Effector CD8-positive, alpha-beta T cell (primary cell): ENCODE measurements at places on chromosomes 13 and 19.

DNA sequence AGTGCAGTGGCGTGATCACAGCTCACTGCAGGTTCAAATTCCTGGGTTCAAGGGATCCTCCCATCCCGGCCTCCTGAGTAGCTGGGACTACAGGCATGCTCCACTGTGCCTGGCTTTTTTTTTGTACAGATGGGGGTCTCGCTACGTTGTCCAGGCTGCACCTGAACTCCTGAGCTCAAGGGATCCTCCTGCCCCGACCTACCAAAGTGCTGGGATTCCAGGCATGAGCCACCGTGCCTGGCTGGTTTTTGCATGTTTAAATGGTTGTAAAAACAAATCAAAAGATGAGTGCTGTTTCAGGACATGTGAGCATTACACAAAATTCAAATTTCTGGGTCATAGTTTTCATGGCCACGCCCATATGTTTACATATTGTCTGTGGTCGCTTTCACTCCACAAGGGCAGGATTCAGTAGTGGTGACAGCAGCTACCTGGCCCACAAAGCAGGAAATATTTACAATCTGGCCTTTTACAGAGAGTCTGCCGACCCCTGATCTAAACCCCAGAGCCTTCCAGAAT lies 5.3 kb downstream of the MATK start:
- DNase-seq, result no peak

- DNase-seq, result no peak
Observed at GRCh38 chr19:57267291-57267690, 13.0 kb upstream of the ZNF460 start.

DNA sequence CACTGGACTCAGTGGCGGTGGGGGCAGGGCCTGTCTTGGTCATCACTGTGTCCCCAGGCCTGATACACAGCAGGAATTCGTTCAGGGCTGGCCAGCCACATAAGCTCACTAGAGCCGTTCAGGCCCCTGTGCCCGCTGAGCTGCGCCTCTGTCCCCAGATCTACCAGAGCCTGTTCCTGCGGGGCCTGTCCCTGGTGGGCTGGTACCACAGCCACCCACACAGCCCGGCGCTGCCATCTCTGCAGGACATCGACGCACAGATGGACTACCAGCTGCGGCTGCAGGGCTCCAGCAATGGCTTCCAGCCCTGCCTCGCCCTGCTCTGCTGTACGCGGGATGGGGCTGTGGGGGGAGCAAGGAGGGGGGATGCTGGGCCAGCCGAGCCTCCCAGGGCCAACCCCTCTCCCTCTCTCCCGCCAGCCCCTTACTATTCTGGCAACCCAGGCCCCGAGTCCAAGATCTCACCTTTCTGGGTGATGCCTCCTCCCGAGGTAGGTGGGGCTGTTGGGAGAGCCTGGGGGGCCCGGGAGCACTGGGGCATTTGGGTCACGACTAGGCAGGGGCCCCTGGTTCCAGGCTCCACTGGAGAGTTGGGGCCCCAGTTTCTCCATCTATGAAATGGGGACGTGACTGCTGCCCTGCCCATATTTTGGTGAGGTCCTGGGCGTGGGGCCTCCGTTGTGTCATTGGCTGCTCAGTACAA lies 13.9 kb downstream of the MPND start:
- DNase-seq, result no peak

GRCh38 chr19:37698216-37698615 lies 21.3 kb downstream of the ZNF607 start:
- DNase-seq, result no peak

DNA sequence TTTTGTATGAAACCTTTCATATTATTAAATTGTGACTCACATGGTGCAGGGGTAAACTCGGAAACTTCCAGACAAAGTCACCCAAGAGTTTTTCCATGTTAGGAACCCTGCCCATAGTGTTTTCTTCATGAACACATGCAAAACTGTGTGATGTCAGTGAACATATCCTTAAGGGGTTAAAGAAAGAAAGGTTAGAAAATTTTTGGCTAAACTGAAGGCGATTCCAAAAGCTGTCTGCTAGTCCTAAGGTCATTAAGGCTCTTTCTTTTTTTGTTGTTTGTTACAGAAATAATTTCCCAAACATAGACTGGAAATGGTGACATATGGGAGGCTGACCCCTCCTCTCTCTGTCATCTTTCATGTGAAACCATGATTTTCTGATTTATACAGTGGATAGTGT lies 271.9 kb downstream of the DNAJC15 start:
- no peak for DNase-seq

- DNase-seq, result no peak
Observed at GRCh38 chr13:98778749-98779148, 26.3 kb upstream of the SLC15A1 start.

GRCh38 chr19:36046443-36047050 lies 7.5 kb downstream of the THAP8 start:
- DNase-seq, result no peak

DNA sequence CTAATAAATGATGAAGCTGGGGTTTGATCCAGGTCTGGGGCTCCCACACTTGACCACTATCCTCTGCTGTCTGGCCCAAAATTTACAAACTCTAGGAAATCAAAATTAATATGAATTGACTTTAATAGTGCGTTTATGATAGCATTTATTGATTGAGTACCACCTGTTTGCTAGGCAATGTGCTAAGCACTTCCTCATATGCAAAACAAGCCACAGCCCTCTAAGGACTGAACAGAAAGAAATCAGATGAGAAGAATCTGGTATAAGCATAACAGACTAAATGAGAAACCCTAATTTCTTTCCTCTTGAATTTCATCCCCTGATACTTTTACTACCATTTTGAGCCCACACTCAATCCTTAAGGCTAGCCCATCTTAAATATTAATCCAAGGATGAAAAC lies 6.6 kb upstream of the MLNR start:
- no peak for DNase-seq

DNA sequence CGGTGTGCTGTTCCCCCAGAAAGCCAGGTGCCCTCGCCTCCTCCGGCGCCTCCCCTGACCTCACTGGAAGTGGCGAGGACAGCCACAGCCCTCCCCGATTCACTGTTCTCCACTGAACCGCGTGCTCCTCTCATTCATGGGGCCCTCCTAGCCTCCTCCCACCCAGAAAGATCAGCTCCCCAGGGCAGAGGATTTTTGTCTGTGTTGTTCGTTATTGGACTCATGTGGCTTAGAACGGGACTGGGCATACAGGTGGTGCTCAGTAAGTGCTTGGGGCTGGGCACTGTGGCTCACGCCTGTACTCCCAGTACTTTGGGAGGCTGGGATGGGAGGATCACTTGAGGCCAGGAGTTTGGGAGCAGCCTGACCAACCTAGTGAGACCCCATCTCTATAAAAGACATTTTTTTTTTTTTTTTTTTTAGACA lies 3.8 kb downstream of the PRTN3 start:
- DNase-seq, result no peak

GRCh38 chr13:60463787-60464186 lies 66.8 kb downstream of the TDRD3 start:
- no peak for DNase-seq

GRCh38 chr13:107407074-107407473 lies 808.3 kb downstream of the LIG4 start:
- no peak for DNase-seq

DNA sequence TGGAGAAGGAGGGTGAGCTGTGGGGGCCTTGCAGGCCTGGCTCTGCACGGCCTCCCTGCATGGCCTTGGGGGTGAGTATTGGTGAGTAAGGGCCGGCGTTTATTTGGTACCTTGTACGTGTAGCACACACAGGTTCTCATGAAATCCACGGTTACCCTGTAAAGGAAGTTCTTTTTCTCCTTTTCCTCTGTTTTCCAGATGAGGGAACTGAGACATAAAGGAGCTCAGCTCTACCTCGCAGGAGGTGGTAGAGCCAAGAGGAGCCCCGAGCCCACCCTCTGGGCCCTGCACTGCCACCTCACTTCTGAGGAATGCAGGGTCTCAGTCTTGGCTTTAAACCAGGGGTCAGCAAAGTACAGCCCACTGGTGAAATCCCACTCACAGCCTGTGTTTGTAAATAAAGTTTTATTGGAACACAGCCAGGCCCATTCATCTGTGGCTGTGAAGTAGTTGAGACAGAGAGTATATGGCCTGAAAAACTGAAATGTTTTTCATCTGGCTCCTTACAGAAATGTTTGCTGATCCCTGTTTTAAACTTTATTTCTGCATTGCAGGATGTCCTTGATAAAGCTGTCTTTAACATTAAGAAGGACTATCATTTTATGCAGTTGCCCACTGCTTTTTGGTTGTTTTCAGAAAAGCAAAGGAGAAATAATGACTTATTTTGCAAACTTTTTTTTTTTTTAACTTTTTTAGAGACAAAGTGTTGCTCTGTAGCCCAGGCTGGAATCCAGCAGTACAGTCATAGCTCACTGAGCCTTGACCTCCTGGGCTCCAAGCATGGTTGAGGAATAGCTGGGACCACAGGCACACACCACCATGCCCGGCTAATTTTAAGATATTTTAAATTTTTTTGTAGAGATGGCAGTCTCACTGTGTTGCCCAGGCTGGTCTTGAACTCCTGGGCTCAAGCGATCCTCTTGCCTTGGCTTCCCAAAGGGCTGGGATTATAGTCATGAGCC lies 6.4 kb downstream of the EPN1 start:
- DNase-seq, result no peak
